ENCODE measurements at places on chromosomes 3 and 15.

GRCh38 chr15:47724346-47724745, 7.0 kb downstream of the SEMA6D start:
- DNase-seq, result no peak

GRCh38 chr3:14483286-14483685, 56.9 kb downstream of the GRIP2 start:
- DNase-seq, result no peak

GRCh38 chr3:124669470-124669869, 60.8 kb upstream of the UMPS start:
- no peak for DNase-seq

DNA sequence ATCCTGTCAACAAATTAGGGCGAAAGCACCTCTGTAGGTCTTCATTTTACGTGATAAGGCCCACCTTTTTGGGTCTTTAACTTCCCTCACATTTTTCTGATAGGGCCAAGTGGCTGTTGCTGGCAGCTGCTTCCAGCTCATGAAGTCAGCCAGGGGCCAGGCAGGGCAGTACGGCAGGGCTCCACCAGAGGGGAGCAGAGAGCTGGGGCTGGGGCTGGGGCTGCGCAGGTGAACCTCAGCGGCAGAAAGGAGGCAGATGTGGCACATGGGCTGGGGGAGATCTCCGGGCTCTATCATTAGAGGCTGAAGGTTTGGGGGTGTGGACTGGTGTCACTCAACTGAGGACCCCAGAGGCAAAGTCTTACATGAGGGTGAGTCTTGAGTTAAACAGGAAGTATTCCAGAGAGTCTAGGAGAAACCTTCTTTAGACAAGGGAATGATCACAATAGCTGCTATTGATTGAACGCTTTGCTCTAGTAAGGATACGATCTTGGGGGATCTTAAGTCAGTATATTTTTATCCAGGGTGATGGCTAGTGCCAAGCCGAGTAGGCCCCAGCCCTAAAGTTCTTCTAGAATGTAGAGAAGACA, 62.8 kb upstream of the MEX3B start:
- DNase-seq, result no peak

GRCh38 chr3:141529256-141529655, 42.4 kb downstream of the RASA2 start:
- DNase-seq, result no peak

DNA sequence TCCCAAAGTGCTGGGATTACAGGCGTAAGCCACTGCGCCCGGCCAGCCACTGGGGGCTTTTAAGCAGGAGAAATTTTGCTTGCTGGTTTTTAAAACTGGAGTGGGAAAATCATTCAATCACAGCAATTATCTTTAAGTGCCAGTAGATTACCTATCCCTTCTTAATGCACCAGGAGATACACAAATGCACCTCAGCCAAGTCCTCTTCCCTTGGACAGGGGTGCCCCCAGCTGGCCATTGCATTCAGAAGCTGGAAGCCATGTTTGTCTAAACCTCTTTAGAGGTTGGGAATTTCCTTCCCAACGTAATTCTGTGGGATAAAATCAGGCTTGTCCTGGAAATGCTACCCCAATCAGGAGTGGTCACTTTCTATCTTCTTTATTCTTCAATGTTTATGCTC, 26.6 kb downstream of the MIX23 start:
- DNase-seq, result peak; percentile 23

DNA sequence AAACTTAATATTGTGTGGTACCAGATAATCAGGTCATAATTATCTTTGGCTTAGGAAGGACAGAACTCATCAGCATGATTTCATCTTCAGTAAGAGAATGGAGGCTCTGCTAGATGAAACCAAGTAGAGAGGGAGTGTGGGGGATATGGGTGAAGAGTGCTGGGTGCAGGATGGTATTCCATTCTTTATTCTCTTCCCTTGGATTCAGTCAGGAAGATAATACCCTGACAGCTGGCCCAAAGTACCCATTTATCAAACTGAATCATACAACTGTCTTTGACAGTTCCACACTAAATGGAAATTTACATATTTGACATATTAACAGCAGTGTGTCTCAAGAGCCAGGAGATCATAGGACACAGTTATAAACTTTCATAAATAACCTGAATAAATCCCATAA, 44.7 kb downstream of the GOLIM4 start:
- no peak for DNase-seq

GRCh38 chr3:126721246-126721645, 17.2 kb downstream of the CHCHD6 start:
- DNase-seq, result no peak

GRCh38 chr15:71790081-71790480, 20.3 kb upstream of the NR2E3 start:
- no peak for DNase-seq

DNA sequence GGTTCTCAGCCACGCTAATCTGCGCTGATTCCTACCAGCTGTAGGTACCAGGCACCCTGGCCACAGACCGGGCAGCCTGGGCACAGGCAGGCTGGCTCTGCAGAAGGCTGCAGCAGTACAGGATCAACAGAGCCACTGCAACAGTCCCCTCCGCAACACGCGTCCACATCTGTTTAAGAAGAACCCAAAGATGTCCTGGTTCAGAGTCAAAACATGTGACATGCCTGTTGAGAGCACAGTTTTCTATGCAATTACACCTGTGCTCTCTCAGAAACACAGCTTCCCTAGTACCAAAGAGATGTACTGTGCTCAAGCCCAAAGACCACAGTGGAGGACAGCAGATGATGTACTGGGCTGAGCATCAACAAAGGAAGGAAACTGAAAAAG, 18.8 kb downstream of the LRIG1 start:
- DNase-seq, result no peak

DNA sequence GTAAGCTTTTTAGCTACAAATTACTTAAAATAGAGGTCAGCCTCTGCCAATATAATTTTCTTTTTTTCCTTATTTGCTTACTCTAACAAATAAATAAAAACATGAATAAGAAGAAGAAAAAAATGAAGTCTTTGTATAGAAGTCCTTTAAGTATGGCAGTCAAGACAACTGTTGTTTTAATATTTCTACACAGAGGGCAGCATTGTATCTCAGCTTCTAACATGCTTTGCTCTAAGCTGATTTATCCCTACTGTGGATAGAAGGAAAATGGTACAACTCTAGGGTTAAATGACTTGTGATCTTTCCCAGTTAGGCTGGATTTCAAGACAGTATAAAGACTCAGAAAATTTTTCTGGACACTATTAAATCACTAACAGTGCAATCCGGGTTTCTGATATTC, 104.3 kb upstream of the MEIS2 start:
- DNase-seq, result no peak

- no peak for DNase-seq
Measured at GRCh38 chr15:73881579-73882320, 8.4 kb downstream of the TBC1D21 start.

DNA sequence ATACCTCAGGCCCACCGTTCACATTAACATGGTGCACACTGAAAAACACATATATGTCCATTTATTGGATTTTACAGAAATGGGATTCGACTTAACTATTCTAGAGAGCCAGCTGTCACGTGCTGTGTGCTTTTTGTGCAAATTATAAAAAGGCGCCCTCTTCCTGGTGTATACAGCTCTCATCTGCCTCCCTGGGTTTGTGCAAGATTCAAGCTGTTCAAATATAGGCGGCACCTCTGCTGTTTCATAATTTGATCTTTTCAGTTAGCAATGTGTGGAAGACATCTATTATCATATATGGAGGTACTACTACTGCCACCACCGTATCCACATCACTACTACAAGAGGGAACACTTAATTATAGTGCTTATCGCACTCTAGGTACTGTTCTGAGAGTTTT, 187.6 kb downstream of the EBLN2 start:
- DNase-seq, result no peak

- DNase-seq, result no peak
Measured at GRCh38 chr3:48694610-48695392, 9.1 kb upstream of the NCKIPSD start.

- DNase-seq, result no peak
Measured at GRCh38 chr3:139129892-139130291, 85.2 kb upstream of the PRR23C start.

DNA sequence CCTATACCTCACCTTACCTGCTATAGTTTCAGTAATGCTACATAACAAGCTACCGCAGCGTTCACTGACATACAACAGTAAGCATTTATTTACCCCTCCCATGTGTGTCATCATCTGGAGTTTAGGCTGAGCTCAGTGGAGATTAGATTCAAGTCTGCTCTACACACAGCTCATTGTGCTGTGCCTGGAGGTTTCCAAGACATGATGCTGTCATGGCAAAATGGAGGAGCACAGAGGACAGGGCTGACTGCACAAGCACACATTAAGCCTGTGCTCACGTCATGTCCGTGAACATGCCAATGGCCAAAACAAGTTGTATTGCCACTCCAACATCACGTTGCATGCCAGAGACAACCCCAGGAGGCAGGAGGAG, 333.8 kb upstream of the TRIM42 start:
- no peak for DNase-seq

DNA sequence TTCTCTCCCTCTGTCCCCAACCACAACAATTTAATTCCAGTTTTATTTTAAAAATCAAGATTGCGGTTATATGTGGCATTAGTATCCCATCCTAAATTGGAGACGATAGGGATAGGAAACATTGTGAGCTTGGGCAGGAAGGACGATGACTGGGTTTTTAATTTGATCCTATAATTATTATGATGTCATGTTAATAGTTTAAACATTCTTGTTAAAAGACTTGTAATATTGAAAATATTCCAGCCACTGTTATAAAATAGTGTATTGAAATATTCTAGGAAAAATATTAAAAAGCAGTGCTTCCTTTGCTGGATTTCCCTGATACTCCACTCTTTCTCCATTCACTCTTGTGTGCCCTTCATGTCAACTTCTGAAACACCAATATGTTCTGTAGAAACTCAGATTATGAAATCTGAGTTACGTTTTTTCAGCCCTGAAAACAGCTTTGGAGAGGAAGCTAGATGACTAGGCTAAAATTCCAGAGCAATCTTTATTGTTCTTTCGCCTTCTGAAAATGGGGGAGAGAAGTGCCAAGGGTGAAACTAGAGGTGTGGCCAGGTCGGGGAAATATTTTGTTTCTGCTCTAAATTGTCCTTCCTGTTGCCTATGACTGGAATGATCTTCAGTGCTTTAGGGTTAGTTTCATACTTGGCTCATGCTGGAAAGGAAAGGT, 46.1 kb upstream of the MAP3K13 start:
- no peak for DNase-seq

GRCh38 chr3:194367992-194368841, 1.3 kb downstream of the LRRC15 start:
- no peak for DNase-seq

DNA sequence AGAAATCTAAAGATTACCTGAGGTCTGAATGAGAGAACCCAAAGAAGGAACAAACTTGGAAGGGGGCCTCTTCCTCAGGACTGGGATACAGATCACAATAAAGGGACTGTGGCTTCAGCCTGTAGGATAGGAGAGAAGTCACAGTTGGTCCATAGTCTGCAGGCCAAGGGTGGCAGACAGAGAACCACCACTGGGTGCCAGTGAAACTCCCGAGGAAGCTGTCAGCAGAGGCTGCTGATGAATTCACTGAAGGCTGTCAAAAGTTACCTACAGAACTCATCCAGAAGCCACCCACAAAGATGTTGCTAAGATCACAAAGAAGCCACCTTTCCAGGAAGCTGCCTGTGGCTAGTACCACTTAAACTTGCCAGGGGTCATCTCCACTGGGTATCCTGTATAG, 78.5 kb downstream of the TMCO5A start:
- no peak for DNase-seq

- no peak for DNase-seq
Measured at GRCh38 chr15:60343221-60343970, 54.4 kb downstream of the ANXA2 start.

GRCh38 chr3:139906418-139906817, 28.6 kb upstream of the CLSTN2 start:
- no peak for DNase-seq

GRCh38 chr3:184784731-184785500, 27.1 kb upstream of the VPS8 start:
- peak; percentile 10 for DNase-seq

DNA sequence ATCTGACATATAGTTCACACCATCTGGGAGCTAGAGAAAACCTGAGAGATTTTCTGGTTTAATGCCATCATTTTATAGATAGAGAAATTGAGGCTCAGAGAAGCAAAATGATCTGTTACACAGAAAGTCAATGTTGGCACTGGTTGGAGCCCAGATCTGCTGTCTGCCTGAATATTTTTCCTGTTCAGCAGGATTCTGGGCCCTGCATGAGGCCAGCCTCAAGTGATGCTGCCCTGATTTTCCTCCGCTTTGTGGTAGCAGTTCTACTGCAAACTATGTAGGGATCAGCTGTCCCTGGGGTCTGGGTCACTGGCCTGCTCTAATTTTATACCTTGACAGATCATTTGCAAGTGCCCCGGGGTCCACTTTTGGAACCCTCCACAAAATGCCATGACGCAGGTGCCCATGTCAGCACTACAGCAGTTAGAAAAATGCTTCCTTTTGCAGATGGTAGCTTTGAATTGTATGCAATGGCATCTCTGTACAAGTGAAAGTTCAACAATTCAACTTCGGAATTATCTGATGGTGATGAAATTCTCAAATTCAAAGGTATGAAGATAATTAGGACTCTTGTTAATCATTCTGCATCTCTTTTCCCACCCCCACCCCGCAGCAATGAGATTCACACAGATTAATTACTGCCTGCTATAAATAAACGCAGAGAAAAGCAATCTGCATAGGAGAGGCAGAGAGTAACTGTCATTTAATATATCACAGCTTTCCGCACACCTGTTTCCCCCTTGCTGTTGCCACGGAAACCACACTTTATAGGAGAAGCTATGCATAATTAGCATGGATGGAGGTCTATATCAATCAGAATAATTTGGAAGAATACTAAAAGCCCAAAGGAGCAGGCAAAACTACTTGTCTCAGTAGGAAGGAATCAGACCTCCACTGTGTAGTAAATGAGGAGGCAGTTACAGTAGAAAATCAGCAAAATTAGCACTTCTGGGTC, 222.6 kb downstream of the PDCD6IP start:
- DNase-seq, result no peak

GRCh38 chr3:175606650-175607318, 747.6 kb downstream of the NAALADL2 start:
- DNase-seq, result no peak

DNA sequence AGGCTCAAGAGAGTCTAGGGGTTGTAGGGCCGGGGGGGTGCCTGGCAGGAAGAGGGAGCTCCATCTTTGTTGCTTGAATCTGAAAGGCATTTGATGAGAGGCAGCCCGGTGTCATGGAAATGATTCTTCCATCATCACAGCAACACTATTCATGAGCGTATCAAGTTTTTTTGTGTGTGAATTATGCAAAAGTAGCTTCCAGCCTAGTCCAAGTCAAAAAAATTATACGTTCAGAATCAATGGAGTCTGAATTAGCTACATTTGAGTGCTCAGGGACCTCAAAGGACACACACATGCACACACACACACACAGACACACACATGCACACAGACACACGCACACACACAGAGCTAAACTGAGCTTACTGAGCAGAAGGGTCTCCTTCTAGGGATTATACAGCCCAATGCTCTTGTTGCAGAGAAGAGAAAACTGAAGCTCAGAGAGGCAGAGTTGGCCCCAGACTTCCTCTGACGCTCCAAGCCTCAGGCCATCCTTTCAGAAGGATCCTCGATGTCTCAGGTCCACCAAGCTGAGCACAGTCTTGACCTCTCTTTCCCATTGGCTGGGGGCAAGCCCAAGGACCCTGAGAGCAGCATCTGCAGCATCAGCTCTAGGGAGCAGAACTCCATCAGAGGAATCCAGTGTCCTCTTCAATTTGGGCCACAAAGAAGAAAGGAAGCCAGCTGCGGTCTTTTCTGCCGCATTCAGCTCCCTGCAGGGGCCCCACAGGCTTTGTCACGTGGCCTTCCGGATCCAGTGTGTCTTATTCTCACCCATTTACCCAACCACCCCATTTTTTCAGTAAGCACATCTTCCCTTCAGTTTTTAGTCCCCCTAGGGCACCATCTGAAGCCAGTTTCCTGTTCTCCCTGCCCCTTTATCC, 228.0 kb downstream of the UACA start:
- no peak for DNase-seq

All from NCI-H1417 treated with DMSO at 0.1 percent for 48 hours (cell line).